ENCODE measurements at places on chromosomes 16 and 17.

- DNase-seq, result peak; percentile 86
These were observed at the start of gene GAA for GRCh38 chr17:80101011-80101945. TSS of gene GAA (plus strand) at chr17:80101581. CDS start at chr17:80104587, 3,006 bp downstream.

- DNase-seq, result no peak
These were observed 31.1 kb upstream of the FASN start for GRCh38 chr17:82129095-82129494.

DNA sequence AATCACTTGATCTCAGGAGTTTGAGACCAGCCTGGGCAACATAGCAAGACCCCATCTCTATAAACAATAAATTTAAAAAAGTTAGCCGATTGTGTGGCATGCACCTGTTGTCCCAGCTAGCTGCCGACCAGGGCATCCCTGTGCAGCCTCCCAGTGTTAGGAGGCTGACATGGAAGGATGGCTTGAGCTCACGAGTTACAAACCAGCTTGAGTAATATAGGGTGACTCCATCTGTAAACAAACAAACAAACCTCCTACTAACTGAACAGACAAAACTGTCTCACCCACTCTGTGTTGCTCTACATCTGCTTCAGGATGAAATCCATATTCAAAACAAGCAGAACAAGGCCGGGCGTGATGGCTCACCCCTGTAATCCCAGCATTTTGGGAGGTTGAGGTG, 6.9 kb upstream of the PRSS27 start:
- DNase-seq, result no peak

- no peak for DNase-seq
These were observed 200.6 kb downstream of the FTO start for GRCh38 chr16:53904533-53904932.

DNA sequence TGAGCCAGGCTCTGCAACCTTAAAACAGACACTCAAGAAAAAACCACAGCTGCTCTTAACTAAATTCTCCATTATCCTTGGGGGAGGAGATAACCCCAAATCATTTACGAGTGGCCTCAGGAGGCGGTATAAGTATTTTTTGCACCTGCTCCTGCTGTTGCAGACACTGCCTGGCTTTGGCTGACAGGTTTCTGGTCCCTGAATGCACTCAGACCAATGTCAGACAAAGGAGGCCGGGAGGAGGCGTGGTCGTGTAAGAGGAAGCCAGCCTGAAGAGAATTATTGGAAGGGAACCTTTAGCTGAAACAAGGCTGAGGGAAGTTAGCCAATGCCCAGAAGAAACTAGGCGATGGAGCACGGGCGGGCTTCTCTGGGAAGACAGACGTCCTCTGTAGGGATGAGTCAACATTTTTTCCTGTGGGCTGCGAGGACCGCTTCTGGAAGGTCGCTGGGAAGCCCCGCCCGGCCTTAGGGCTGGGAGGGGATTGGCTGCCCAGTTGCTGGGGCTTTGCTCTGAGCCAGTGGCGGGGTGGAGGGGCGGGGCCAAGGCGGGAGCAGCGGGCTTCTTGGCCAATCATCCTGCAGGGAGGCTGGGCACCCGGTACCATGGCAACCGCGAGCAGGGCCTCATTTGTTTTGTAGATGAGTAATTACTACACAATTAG, 82.3 kb downstream of the CCDC182 start:
- DNase-seq, result no peak

- no peak for DNase-seq
These were observed 96.3 kb upstream of the ZNF750 start for GRCh38 chr17:82935966-82936767.

DNA sequence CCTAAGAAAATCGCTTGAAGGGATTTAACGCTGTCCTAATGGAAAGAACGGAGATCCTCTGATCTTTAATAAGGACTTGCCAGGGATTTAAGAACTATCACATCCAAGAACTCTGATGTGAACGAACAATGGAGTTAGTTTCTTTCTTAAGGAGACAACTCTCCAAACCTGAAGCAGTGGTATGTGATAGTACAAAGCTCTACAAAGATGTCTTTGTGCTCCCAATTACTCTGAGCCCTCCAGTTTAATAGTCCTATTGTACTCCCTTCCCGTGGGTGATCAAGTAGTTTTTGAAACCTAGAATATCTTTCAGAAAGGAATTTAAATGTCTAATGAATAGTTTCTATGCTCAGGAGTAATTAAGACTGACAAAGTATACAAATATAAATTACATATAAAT, 123.8 kb downstream of the FTO start:
- DNase-seq, result no peak

DNA sequence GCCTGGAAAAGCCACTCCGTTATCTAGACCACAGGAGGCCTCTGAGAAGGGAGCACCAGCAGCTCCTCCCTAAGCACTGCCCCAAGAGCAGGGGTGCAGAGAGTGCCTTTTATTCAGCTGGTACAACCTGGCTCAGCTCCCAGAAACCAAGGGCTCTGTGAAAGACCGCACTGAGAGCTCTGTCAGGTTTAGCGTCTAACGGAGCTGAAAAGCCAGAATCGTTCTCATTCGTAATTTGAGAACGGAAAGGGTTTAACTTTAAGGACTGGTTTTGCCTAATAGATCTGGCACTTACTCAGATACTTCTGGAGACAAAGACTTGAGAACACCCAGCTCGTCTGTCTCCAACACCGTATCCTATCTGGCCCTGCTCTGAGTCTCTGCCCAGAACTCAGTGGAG, 13.5 kb downstream of the MPG start:
- no peak for DNase-seq

- no peak for DNase-seq
These were observed at the start of gene ALDH3A1 for GRCh38 chr17:19747829-19748806. TSS of gene ALDH3A1 (minus strand) at chr17:19748298. CDS start at chr17:19745129, 3,169 bp downstream.

GRCh38 chr17:73309727-73310596, 1.8 kb downstream of the CDC42EP4 start:
- DNase-seq, result no peak

DNA sequence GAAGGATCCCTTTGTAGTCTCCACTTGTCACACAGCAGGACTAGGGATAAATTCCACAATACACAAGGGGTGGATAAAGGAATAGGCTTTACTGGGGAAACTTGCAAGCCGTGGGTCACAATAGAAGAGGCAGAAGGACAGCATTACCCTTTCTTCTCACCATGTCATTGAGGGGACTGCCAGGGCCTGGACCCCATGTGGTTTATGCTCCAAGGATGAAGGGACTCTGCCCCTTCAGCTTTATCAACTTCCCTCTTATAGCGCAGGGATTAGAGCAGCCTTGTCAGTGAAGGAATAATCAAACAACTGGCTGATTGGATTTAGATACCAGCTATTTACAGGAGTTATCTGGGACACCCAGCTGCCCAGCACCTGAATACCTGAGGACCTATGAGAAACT, 89.8 kb downstream of the HS3ST2 start:
- no peak for DNase-seq

GRCh38 chr17:27407916-27408864, 48.1 kb upstream of the KSR1 start:
- DNase-seq, result no peak

DNA sequence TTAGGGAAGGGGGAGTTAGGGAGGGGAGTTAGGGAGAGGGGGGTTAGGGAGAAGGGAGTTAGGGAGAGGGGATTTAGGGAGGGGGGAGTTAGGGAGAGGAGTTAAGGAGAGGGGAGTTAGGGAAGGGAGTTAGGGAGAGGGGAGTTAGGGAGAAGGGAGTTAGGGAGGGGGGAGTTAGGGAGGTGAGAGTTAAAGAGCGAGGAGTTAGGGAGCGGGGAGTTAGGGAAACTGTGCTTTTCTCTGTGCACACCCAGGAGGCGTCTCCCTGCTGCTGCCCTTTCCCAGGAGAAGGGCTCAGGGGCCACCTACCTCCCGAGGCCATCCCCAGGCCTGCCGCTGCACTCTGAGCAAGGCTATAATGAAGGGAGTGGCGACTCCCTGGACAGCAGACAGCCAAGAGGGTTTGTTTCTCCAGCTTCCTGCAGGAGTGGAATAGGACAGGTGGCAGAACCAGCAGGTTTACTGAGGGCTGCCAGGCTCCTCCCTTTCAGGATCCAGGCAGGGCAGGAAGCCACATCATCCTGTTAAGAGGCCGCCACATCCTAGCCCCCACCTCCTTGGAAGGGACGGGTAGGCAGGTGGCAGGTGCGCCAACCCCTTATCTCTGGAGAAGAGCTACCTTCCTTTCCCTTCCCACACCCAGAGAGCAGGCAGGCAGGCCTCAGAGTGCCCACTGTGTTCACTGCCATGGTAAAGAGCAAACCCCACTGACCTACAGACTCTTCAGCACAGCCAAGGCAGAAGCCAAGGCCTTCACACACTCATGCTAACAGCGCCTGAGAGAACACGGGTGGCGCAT, 4.3 kb downstream of the CANT1 start:
- no peak for DNase-seq

- no peak for DNase-seq
These were observed 28.2 kb downstream of the ADAMTS18 start for GRCh38 chr16:77406680-77407079.

DNA sequence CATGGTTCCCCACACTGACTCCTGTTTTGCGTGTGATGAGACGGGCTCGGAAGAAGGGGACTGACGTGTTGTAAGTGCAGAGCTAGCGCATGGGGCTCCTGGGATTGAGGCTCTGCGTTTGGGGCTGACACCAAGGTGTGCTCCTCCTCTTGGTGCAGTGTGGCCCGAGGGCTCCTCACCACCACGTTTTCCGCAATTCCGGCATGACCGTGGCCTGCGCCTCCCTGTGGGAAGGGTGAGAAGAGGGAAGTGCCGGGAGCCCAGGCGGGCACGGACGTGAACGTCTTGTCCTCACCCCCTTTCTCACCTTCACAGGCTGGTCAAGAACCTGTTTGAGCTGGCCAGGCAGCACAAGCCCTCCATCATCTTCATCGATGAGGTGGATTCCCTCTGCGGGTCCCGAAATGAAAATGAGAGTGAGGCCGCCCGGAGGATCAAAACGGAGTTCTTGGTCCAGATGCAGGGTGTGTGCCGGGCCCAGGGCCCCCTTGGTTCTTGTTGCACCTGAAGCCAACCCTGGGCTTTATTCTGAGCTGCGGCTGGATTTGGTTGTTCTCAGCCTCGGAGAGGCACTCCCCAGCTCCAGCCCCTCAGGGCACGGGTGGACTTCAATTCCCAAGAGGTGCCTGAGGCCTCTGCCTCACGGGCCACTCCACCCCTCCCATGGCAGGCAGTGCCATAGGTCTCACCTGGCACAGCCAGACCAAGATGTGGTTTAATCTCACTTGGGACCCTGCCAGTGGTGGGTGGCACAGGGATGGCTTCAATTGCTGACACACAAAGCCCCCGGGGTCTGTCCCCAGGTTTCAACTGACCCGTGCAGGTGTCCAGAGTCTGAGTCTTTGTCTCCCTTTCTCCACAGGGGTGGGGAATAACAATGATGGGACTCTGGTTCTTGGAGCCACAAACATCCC, 8.9 kb downstream of the VPS4A start:
- no peak for DNase-seq

- DNase-seq, result no peak
These were observed 54.6 kb downstream of the PRKCA start for GRCh38 chr17:66357037-66357436.

DNA sequence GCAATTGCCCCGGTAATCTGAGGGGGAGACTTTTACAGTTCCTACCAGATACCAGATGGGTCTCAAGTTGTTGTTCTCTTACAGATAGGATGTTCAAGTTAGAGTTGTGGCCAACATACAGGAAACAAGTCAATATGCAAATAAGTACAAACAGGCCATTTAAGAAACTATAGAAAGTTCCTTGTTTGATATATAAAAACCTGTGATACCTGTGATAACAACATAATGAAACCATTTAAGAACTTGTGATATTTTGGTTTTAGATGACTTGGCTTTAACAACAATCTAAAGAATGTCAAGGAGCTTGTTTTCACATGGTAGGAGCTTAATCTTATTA, 16.8 kb downstream of the CDR2 start:
- DNase-seq, result no peak

- DNase-seq, result no peak
These were observed 10.3 kb upstream of the MSL1 start for GRCh38 chr17:40111221-40112128.

- DNase-seq, result no peak
These were observed 72.1 kb downstream of the BMERB1 start for GRCh38 chr16:15506441-15506840.

DNA sequence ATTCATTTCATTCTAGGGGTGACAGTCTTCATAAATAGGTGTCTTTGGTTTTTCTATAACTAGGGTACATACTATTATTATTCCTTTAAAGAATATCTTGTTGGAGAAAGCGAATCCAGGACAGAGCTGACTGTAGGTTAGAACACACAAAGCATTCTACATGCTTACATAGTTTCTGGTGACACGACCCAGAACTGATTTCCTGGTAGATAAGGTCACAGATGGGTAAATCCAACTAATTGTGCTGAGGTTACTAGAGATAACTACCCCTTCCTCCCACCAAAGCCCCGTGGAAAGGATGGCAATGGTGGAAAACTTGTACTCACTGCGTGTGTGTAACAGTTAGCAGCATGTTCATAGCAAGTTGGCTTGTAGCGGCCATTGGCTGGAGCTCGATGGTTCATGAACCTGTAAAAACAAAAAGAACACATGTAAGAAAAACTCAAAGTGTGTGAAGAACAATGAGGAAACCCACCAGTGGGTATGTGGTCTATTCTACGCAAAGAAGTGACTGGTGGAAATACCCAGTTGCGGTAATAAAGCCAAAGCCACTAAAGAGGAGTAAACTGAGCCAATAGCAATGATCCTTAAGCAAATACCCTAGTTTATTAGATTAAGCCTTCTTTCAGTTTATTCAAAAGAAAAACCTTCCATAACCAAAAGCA, 7.7 kb downstream of the MMD start:
- DNase-seq, result no peak

DNA sequence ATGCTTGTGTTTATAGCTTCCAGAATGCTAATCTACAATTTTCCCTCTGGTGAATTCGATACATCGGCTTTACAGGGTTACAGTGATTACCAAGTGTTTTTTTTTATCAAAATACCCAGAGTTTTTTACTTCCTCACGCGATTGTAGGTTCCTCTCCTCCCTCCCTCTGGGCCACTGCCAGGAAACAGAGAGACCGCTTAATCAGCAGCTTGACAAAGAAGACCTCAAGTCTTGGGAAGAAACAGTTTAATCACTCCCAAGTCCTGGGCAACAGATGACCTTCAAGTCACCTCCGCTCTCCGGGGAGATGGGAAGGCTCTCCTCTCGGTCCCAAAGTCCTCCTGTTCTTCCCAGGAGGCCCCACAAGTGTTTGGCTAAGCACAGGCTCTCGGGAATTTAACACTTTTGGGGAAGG, 23.5 kb downstream of the SMTNL2 start:
- DNase-seq, result no peak

GRCh38 chr17:30326809-30327208, 7.0 kb downstream of the TMIGD1 start:
- no peak for DNase-seq

GRCh38 chr17:49364119-49364518, 2.1 kb upstream of the ZNF652 start:
- DNase-seq, result no peak

GRCh38 chr16:20107083-20107482, 33.4 kb upstream of the GPR139 start:
- no peak for DNase-seq

- no peak for DNase-seq
These were observed 591.1 kb upstream of the C16orf82 start for GRCh38 chr16:26475596-26475995.
